ENCODE measurements at places on chromosomes 6 and 20.

GRCh38 chr6:168060521-168060931, 18.5 kb downstream of the FRMD1 start:
- no peak for DNase-seq

GRCh38 chr20:43363506-43363905, 94.2 kb upstream of the SRSF6 start:
- DNase-seq: no peak

- DNase-seq: no peak
Observed at GRCh38 chr20:4297127-4297826, 281.9 kb upstream of the RNF24 start.

GRCh38 chr6:157012355-157012754, 235.2 kb downstream of the ARID1B start:
- DNase-seq: no peak

DNA sequence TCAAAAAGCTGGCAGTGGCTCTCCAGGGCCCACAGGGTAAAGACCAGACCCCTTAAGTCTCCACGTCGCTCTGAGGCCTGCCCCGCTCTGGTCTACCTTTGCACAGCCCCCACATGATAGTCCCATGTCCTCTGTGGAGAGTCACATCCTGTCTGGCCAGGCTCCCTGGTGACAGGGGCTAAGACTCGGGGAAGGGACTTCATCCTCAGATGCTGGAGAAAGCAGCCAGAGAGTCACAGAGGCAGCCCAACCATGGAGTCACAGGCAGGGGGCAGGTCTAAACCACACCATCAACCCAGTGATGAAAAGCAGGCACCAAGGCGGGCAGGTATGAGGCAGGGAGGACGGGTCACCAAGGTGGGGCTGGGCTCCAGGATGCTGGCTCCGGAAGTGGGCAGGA, 62.2 kb downstream of the SLC22A23 start:
- DNase-seq: no peak

- no peak for DNase-seq
Observed at GRCh38 chr20:11352041-11352440, 565.7 kb upstream of the BTBD3 start.

DNA sequence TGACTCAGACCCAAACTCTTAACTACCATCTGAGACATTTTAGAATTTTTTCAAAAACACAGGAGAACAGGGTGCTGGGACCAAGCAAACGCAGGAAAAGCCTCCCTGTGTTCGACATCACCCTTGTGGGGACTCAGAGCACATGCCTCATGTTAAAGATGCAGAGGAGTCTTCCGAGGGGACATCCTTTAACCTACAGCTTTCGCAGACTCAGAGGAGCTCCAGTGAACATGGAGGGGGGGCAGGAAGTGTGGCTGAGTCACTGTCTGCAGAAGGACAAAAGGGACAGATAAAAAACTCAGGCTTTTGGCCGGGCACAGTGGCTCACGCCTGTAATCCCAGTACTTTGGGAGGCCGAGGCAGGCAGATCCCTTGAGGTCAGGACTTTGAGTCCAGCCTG, 15.1 kb downstream of the BMP7 start:
- DNase-seq: no peak

- DNase-seq: no peak
Observed at GRCh38 chr6:87700397-87701343, 1.4 kb downstream of the AKIRIN2 start.

DNA sequence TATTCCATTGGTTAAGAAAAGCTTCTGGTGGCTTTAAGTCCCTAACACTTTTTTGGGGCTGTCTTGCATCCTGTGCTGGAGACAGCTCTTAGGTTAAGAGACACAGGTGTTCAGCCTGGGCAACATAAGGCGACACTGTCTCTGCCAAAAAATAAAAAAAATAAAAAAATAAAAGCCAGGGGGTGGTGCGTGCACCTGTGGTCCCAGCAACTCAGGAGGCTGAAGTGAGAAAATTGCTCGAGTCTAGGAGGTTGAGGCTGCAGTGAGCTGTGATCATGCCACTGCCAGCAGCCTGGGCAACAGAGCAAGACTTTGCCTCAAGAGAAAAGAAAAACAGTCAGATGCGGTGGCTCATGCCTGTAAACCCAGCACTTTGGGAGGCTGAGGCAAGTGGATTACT, 55.6 kb upstream of the ZMYND8 start:
- DNase-seq: no peak

GRCh38 chr20:19251958-19252357, 39.5 kb downstream of the SLC24A3 start:
- DNase-seq: no peak

DNA sequence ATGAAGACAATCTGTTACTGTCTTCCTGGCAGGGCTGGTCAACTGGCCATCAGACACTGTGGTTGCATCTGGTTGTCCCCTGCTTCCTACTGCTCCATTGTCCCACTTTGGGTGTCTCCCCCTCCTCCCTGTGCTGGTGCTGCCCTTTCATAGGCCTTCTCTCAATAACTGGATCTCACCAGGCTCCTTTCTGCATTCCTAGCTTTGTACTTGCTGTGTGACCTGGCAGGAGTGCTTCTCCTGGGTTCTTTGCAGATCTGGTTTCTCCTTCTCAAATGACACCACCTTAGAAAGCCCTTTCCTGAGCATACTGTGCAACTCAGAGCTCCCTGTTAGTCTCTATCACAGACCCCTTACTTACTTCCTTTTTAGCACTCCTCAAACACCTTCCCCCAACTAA, 223.0 kb downstream of the BCKDHB start:
- DNase-seq: no peak

DNA sequence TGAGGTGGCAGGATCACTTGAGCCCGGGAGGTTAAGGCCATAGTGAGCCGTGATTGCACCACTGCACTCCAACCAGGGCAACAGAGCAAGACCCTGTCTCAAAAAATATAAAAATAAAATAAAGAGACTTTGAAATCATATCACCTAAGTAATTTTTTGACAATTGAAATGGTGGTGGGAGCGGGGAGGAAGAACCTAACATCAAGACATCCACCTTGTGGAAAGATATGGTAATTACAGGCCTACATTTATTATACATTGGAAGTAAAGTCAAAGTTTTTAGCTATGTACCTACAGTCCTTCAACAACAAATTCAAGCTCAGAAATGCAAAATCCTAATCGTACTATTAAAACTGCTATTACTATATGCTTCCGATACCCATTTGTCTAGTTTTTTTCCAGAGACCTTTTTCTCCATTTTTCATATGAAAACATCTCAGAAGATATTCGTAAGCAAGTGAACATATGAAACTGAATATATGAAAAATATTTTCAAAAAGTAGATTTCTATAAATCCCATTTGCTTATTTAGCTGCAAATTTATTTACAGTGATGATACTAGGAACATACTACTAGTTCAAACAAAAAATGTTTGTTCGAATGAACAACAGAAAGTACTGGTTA, 83.3 kb downstream of the SYCP2 start:
- no peak for DNase-seq

DNA sequence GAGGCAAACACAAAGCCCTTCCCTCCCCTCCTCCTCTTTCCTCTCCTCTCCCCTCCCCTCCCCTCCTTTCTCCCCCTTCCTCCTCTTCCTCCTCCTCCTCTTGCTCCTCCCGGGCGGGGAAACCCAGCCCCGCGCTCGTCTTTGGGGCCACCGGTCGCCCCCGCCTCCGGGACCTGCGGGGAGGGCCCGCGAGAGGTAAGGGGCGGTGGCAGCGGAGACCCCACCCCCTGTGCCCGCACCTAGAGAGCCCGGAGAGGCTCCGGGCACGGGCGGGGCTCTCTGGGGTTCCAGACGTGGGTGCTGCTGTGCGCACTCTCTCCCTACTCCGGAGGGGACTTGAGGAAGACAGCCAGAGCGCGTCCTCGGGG, at the start of gene RIN2:
RIN2 (plus strand) TSS at position 126 of the 368 bp plus-strand sequence. CDS start 131,344 bp downstream, outside the sequence.
- DNase-seq: peak; percentile 89

DNA sequence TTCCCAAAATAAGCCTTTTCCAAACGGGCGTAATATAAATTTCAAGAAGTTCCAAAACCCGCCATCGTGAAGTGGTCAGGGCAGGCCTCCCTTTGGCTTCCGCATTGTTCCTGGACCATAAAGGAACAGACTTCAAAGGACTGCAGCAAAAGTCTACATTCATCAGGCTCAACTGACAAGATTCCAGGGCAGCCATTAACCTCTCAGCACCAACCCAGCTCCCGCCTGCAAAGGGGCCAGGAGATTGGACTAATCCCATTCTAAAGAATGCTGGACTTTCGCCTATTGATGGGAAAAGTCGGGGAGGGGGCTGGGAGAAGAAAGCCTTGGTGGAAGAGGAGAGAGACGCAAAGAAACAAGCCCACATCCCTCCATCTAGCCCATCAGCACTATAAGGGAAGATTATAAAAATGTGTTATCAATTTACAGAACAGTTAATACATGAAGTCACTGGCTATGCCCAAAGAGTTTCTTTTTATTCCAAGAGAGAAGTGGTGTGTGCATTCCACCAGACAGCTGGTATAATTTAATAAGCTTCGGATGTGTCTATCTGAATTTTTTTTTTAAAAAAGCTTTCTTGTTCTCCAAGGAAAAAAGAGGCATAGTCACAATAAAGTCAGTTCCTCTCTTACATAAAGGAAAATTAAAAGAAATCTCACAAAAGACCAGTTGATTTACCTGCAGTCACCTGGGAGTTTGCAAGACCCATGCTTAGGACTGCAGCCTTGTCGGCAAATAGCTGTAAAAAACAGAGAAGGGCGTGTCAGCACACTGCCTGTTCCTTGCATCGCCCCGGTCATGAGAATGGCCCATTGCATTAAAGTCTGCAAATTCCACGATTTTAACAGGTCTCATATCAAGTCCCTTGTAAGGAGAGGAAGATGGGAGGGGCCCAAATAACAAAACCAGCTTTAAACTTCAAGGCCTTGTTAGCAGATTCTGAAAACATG, 17.8 kb downstream of the JAG1 start:
- DNase-seq: no peak

DNA sequence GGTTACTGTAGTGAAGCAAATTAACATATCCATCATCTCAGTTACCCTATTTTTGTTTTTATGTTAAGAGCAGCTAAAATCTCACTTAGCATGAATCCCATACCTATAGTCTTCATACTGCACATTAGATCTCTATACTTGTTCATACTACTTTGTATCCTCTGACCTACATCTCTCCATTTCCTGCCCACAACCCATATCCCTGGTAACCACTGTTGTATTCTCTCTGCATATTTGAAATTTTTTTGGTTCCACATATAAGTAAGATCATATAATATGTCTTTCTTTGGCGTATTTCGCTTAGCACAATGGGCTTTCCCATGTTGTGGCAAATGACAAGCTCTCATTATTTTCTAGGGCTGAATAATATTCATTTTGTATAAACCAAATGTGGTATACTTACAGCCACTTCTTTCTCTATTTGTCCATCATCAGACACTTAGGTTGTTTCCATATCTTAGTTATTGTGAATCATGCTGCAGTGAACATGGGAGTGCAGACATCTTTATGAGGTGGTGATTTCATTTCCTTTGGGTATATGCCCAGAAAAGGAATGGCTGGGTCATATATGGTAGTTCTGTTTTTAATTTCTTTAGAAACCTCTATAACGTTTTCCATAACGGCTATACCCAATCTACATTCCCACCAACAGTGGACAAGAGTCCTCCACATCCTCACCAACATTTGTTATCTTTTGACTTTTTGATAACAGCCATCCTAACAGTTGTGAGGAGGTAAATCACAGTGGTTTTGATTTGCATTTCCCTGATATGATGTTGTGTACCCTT, 39.8 kb downstream of the BACH2 start:
- no peak for DNase-seq

DNA sequence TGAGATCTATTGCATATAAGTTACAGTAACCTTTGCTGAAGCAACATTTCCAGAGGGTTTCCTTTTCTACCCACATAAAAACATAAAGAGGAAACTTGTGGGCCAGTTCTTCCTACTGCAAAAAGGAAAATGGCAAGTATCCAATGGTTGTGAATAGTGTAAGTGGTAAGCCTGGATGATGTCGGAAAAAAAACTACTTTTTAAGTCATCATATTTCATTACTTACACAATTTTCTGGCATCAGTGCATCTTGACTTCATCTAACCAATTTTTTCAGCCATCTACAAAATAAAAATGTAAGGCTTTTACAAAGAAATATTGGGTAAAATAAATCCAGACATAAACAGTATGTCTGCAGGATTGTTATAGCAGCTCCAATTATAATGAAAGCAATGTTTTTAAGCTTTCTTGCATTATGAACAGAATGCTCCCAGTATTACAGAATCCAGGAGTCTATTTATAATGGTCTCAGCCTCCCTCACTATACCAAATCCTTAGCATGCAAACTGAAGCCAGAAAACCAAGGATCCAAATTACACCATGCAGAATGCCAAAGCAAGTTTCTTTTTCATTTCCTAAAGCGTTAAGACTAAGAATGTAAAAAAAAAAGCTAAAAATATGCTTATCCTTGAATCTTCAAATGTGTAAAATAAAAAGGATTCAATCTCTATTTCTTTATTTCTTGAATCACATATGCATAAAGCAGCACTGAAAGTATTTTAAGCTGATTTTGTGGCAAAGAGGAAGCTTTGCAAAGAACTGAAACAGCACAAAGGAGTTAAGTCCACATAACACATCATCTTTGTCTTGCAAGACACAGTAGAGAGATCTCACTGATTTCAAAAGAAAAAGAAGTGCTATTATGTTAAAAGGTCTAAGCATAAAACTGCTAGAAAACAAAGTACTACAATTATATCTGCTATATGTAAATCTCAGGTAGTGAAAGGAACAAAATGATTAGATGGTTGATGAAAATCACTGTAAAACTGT, 126.8 kb upstream of the HMGCLL1 start:
- no peak for DNase-seq

DNA sequence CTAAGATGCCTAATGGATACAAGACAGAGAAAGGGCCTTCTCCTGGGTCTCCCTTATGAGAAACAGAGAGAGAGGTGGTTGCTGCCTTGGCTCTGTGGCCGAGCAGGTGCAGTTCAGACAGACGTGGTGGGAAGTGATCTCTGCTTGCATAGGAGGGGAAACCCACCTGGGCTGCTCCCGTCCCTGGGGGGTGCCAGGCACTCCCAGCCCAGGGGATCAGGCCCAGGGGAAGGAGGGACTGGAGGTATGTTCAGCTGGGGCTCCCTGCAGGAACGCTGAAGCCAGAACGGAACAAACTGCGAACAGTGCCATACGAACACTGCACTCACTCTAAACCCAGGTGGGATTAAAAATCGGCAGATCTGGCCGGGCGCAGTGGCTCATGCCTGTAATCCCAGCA, 35.7 kb upstream of the OVOL2 start:
- DNase-seq: no peak

- DNase-seq: peak; percentile 2
Observed at GRCh38 chr6:157997893-157998608, 16.4 kb downstream of the SYNJ2 start.

DNA sequence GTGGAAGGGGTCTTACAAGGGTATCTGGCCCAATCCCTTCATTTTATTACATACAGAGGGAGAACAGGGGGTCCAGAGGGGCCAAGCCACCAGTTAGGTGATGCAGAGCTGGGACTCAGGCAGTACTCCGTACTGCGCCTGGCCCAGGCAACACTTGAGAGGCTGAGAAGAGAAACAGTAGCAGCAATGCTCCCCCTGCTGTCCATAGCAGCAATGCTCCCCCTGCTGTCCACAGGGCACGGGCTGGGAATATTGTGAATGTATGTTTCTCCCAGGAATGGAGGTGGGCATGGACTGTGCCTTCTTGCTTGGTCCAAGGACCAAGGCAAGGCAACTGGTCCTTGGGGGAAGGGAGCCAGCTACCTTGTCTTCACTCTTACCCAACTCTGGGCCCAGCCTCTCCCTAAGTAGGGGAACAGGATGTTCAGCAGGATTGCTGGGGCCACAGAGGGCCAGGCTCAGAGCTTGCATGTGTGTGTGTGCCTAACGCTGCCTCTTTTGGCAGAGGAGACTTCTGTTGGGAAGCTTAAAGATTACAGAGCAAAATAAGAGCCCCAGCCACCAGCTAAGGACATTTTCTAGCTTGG, 14.8 kb upstream of the FAM83C start:
- no peak for DNase-seq

All from lower lobe of right lung (tissue), 2 donors.